H1 (cell line): ENCODE measurements at places on chromosomes 7 and 10. TPM values are rescaled to one million over a fixed set of nuclear protein-coding genes. Genes with fewer than 3 reads are reported as not detected.

DNA sequence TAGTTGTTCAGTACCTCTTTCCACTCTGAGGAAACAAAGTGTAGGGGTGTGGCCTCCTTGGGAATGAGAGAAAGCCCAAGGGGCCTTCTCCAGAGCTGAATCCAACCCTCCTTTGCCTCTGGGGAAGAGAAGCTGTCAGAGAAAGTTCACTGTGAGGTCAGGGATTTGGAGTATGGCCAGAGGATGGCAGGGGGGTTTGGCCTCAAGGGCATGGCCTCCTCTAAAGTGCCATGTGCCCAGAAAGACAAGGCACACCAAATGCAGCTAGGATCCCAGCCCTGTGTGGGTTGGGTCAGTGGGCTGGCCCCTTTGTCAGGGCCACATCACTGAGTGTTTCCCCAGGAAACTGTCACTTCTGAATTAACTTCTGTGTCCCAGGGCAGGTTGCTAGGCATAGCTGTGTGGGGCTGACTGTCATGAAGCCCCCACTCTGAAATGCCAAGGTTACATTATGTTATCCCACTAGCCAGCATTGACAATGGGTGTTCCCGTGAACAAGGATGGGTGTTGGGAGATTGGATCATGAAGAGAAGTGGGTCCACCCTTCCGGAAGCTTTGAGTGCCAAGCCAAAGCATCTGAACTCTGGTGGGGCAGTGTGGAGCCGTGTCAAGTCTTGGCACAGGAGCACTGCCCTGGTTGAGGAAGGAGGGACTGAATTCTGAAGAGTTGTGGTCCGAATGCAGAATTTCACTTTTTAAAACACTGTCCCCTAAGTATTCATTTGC is 123.3 kb downstream of the ZMIZ1 start:
- no peak for DNase-seq

Gene HDAC9
- 9.4 and 13.1 TPM in 2 replicates for total RNA-seq

Gene PRF1
- total RNA-seq, result not detected in 2 replicates

GRCh38 chr7:35316549-35316948 is 62.6 kb upstream of the TBX20 start:
- no peak for DNase-seq

Gene ASL
- total RNA-seq, result 23.3 and 23.4 TPM in 2 replicates

GRCh38 chr7:96657347-96658021 is 52.2 kb downstream of the SEM1 start:
- peak; percentile 41 for DNase-seq

DNA sequence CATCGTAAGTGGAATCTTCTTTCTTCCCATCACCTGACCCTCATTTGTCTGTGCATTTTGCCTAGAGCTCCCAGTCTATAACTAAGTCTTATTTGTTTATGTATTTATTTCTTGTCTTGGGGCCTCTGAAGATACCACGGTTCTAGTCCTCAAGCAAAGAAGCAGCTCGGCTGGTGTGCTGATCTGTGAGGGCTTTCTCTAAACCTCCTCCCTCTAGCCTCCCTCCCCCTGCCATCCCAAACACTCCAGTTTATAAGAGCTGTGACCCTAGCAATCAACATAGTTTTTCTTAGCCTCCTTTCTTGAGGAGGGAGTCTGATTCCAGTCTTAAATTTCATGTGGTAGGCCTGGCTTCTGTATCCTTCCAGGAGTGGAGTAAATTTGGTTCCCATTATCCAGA is 15.7 kb upstream of the NDUFA5 start:
- DNase-seq, result no peak

GRCh38 chr7:129502708-129503685 is 666 bp downstream of the SMKR1 start:
- peak; percentile 63 for DNase-seq

GRCh38 chr10:7945034-7945433 is 109.5 kb upstream of the GATA3 start:
- no peak for DNase-seq

DNA sequence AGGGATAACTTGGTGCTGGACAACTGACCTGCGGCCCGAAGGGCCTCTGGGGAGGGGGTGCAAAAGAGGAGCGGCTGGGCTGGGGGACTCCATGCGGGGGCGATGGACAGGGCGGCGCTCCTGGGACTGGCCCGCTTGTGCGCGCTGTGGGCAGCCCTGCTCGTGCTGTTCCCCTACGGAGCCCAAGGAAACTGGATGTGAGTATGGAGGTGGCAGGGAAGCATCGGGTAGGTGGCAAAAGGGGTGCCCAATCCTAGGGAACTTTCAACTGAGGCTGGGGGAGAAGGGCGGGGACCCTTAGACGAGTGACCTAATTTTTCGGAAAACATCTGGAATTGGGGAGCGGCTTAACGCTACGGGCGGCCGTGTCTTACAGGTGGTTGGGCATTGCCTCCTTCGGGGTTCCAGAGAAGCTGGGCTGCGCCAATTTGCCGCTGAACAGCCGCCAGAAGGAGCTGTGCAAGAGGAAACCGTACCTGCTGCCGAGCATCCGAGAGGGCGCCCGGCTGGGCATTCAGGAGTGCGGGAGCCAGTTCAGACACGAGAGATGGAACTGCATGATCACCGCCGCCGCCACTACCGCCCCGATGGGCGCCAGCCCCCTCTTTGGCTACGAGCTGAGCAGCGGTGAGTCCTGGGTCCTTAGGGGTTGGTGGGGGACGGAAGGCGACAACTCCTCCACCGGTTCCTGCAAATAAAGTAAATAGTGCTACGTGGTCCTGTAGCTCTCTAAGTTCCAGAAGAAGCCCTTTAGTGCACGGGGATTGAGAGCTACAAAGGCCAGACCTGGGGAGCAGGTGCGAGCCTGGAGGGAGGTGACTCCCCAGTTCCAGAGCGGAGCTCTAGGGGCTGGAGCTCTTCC is 622 bp downstream of the WNT16 start:
- DNase-seq, result no peak

DNA sequence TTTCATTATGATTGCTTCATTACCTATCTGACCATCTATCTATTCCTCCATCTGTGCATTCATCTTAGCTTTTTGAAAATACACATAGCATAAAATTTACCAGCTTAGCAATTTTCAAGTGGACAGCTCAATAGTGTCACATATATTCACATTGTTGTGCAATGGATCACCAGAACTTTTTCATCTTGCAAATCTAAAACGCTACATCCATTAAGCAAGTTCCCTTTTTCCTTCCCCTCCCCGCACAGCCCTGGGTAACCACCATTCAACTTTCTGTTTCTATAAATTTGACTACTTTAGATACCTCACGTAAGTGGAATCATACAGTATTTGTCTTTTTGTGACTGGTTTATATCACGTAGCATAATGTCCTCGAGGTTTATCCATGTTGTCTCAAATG is 78.0 kb upstream of the ADRB1 start:
- no peak for DNase-seq

GRCh38 chr7:137747359-137748031 is 99.3 kb downstream of the DGKI start:
- peak; percentile 19 for DNase-seq

GRCh38 chr7:54812756-54813322 is 53.8 kb upstream of the SEC61G start:
- no peak for DNase-seq

DNA sequence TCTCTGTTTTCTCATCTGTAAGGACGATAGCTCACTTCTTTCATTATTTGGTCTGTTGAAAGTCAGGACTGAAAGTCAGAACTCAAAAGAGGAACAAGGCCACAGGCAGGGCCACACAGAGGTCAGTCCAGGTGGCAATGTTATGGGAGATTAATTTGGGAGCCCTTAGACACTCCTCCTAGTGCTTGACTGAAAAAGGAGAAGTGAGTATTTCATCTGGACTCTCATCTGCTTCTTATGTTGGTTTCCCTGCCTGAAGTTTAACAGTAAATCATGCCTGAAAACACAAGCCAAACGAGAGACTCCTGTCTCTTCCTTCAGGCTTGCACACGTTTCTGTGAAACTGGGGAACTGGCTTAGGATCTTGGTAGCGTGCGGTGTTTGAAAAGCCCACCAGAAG is 248.5 kb downstream of the BUB3 start:
- no peak for DNase-seq

DNA sequence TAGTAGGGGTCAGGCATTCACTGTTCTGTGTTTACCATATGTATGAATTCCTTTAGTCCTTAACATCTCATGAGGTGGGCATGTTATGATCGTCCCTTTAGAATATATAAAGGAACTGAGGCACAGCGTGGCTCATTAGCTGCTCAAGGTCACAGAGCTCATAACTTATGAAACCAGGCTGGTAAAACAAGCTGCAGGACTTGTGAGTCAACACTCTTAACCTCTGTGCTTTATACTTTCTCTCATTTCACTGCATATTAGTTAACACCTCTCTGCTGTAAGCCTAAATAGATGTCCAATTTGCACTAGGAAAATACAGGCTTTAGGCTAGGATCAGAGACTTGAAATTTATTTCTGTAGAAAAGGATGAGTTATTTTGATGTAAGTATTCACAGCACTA is 180.3 kb upstream of the HDAC9 start:
- no peak for DNase-seq

- no peak for DNase-seq
These were observed 56.2 kb downstream of the ARMC3 start for GRCh38 chr10:22984066-22984465.

DNA sequence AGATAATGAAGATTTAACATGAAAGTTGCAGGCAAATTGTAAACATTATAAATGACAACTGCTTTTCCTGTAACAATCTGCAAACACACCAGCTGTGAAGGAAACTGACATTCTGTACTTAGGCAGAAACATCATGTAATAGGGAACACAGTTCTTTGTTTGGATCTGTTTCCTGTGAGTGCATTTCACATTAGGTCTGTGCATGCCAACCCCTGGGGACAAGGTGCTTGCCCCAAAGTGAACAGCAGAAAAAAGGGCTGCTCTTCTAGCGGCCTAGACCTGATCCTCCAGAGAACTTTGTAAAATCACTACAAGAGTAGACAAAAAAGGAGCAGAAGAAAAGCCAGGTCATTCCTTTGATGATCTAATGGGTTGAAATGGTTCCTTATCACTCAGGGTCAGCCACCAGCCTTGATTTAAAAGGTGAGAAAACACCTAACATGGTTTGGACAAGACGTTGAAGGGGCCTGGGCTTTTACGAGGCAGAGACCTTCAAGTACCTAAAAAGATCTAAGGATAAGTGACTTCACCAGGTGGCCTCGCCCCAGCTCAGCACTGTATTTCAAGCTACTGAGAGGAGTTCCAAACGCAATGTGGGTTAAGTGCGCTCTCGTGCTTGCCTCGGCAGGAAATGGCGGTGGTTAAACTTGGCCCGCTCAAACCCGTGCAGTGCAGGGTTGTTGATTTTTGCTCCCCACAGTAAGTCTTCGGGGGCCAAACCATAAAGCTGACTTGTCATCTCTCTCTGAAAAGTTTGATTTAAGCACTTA is 249.7 kb downstream of the CREB5 start:
- DNase-seq, result no peak

Gene OR13A1
- total RNA-seq, result not detected in 2 replicates

Gene PTEN
- total RNA-seq, result 48.7 and 51.2 TPM in 2 replicates

DNA sequence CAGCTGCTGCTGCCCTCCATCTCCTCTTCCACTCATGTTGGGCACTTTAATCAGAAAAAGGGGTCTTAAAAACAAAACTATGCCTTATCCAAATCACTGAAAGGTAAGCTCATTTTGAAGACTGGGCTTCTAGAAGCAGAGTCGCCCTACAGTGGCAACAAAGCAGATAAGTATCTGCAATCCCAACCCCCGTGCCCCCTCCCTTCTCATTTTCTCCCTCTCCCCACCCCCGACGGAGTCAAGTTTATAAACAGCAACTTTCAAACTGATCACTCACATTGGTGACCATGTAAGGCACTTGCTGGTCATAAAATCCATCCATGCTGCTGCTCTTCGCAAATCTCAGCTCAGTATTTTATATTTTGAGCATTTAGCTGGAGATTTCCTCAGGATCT is 738 bp downstream of the ETV1 start:
- no peak for DNase-seq

GRCh38 chr7:38105874-38106483 is 72.1 kb upstream of the STARD3NL start:
- DNase-seq, result no peak

Gene DNAJC12
- 2.9 and 4.2 TPM in 2 replicates for total RNA-seq

DNA sequence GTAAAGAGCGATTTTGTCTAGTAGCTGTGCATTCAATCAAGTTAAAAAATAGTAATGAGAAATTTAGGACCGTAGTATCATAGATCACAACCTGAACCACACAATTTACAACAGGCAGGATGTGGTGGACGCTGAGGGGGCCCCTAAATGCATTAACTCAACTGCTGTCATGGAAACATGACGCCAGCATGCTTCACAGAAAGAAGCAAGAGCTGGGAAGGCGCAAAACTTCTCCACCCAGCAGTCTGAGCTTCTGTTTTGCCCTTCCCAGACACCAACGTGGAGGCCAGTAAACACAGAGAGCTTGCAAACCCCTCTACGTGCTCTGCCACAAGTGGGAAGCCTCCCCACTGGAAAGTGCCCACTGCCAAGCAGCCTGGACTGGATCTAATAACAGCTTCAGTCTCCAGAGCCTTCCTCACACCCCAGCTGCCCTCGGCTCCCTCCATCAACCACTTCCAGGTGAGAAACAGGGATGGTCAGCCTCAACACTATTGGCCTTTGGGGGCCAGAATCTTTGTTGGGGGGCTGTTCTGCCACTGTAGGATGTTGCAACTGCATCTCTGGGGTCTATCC is 151.8 kb downstream of the SFMBT2 start:
- no peak for DNase-seq

GRCh38 chr7:129262324-129262723 is 37.5 kb downstream of the AHCYL2 start:
- no peak for DNase-seq

- no peak for DNase-seq
These were observed 11.8 kb downstream of the DNAJB12 start for GRCh38 chr10:72342911-72343310.

DNA sequence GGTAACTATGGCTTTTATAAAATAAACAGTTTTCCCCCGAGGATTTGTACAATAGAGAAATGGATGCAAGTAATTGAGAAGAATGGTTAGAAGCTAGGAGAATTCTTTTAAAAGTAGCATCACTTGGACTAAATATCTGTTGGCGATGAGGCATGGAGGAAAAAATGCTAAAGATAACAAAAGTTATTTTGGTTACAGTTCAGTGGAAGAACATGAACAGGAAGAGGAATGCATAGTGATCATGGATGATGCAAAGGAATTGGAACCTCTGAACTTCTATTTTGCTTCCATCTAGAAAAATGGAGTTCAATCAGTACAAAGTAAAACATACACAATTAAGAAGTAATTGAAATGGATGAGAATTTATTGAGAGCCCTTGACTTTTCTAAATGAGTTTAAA is 32.9 kb downstream of the ENTPD1 start:
- DNase-seq, result no peak

- DNase-seq, result no peak
These were observed 387.2 kb downstream of the BBS9 start for GRCh38 chr7:33516568-33516967.

DNA sequence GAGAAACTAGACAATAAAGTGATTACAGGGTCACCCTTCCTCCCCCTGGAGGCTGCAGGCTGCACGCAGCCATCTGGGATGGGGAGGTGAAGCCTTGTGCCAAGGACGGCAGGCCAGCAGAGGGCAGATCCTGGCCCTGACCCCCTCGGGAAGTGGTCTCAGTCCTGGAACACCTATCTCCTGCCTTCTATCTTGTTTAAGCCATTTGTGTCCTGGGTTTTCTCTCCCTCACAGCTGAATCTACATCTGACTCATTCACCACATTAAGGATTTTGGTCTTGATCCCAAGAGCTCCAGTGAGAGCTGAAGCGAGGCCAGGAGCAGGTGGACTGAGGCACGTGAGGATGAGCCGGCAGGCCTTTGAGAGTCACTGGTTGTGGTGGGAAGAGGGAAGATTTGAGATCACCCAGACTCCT is 16.4 kb upstream of the PARP12 start:
- DNase-seq, result peak; percentile 68

Gene AIFM2
- 3.0 and 4.0 TPM in 2 replicates for total RNA-seq

GRCh38 chr10:30055226-30055662 is 4.1 kb downstream of the JCAD start:
- DNase-seq, result no peak
